ENCODE measurements at places on chromosomes 16 and 17.

GRCh38 chr17:32792207-32792606, 84.7 kb downstream of the MYO1D start:
- no peak for DNase-seq

DNA sequence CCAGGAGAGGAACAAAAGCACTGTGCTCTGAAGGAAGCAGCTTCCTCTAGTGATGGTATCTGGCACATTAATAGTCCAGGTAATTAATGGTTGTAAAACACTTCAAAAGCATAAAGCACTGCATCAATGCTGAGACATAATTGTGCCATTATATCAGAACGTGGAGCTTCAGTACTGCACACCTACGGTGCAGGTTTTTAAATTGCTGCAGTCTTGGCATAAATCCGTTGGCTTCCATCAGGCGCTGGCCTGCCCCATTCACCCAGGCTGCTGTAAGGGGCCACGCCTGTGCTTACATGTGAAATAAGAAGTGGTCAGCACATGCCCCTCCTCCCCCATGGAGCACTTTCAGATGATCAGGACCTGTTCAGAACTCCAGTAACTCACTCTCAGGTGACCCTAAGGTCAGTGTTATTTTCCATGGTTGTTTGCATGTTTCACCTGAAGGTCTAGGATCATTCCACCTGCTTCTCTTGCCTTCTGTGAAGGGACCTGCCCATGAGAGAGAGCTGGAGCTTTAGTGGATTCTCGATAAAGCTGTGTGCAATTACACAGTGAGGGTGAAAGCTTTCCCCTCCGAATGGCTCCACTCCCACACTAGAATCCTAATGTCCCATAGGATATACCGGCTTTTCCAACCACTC, 345.3 kb downstream of the CA10 start:
- DNase-seq: no peak

DNA sequence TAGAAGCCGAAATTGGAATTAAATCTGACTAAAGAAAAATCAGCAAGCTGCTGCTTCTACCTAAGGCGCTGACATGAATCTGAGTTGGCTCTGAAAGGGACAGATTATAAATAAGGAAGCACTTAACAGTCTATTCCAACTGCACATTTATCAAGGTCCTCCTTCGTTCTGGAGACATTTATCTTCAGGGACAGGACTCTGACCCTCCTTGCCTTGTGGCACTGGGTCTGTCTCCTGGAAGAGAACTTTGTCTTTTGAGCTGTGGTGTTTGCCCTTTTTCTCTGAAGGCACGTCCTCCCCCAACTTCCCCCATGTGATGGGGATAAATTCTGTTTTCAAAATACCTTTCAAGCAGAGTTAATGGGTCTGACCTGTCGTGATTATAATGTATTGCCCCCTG, 47.0 kb upstream of the MARCHF10 start:
- DNase-seq: no peak

- no peak for DNase-seq
These were observed 25.0 kb downstream of the WIPI1 start for GRCh38 chr17:68432086-68432864.

DNA sequence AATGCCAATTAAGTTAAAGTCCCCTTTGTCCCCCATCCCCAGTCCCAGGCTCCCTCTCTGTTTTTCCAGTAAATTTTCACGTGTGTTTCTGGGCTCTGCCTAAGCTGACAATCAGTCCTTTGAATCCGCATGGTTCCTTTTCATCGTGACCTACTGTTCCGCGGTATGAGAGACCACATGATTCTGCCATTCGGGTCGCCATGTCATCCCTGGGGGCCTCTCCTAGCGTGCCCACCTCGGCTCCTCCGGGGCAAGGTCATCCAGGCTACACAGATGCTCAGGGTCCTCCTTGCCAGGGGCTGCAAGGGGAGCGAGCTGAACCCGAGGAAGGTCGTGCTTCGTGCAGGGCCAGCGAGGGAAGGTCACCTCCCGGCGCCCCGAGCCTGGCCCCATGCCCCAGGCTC, 157.6 kb downstream of the RAB11FIP4 start:
- peak; percentile 40 for DNase-seq

- DNase-seq: no peak
These were observed 9.3 kb downstream of the GAS2L2 start for GRCh38 chr17:35743626-35744328.

GRCh38 chr16:88669980-88670379, 7.1 kb upstream of the MVD start:
- DNase-seq: no peak

DNA sequence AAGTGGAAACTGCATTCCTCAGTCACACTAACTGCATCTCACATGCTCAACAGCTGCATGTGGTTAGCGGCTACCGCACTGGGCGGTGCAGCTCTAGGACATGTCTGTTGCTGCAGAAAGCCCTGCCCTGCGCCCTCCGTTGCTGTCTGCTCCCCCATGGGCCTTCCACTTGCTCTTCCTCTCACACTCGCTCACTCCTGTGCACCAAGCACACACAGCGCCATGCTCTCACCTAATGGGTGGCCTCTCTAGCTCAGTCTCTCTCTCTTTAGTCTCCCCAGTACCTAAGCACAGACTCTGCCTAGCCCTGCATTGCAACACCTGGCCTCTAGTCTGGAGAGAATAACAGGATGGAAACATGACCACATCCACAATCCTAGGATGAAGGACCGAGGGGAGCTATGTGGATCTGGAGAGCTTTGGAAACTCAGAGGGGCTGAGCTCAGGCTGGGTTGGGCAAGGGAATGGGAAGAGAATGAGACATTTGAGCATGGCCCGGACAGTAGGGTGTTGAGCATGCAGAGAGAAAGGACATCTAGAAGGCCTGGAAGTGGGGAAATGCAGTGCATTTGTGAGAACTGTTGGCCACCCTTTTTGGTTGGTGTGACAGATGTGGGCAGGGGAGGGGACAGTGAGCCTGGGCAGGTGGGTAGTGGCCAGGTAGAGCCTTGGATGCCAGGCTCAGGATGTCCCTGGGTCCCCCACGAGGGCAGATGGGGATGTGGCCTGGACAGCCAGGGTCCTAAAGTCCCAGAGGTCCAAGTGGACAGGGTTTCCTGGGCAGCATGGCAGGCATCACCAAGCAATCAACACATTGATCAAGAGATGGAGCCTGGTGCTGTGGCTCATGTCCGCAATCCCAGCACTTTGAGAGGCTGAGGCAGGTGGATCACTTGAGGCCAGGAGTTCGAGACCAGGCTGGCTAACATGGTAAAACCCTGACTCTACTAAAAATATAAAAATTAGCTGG, 16.1 kb downstream of the SGCA start:
- DNase-seq: no peak

DNA sequence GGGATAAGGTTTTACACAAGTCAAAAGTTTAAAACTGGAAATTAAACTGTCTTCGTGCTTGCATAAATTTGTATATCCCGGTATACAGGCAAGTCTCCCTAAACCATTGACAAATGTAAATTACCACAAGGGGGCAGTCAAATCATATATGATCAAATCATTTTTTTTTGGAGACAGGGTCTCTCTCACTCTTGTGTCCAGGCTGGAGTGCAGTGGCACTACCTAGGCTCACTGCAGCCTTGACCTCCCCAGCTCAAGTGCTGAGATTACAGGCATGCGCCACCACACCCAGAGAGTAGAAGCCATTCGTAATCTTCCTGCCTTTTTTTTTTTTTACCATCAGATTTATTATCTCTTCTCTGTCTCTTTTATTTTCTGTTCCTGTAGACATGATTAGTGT, 18.5 kb downstream of the TOP2A start:
- DNase-seq: peak; percentile 60

DNA sequence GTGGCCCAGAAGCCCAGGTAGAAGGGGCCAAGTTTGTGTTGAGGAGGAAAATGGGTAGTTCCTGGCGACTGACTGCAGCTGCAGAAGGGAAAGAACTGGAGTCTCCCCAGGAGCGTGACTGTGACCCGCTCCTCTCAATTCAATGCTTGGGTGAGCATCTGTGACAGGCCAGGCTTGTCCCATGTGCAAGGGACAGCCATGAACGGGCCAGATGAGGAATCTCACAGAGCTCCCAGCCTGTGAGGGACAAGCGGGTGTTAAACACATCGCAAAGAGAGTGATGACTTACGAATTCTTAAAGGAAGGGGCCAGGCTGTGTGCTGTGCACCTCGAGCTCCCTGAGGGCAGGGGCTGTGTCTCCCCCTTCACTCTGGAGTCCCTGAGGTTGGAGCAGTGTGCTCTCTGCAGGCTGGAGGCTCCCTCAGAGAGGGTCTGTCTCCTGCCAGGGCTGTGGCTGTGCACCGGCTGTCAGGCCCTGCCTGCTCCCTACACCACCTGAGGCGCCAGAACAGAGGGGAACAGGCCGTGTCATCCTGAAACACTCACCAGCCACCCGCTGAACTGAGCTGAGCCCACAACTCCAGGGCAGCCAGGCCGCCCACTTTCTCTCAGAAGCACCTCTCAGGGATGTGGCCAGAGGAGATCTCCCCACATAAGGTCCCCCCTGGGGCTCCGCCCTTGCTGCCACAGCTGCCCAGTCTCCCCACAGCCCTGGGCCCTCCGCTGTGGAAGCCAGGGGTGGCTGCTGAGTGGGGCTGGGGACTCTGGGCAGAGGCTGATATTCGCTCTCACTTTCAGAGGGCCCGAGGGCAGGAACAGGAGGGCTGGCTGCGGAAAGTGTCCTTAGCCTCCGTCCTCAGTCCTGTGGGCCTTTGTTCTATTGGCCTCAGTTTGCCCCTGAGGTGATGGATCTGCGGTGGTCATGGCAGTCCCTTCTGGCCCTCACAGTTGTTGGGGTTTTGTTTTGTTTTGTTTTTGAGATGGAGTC, 25.7 kb upstream of the NXPH3 start:
- no peak for DNase-seq

- no peak for DNase-seq
These were observed 22.5 kb downstream of the HSBP1 start for GRCh38 chr16:83830091-83830768.

GRCh38 chr17:5096731-5097100, 15.0 kb downstream of the ZNF232 start:
- DNase-seq: no peak

DNA sequence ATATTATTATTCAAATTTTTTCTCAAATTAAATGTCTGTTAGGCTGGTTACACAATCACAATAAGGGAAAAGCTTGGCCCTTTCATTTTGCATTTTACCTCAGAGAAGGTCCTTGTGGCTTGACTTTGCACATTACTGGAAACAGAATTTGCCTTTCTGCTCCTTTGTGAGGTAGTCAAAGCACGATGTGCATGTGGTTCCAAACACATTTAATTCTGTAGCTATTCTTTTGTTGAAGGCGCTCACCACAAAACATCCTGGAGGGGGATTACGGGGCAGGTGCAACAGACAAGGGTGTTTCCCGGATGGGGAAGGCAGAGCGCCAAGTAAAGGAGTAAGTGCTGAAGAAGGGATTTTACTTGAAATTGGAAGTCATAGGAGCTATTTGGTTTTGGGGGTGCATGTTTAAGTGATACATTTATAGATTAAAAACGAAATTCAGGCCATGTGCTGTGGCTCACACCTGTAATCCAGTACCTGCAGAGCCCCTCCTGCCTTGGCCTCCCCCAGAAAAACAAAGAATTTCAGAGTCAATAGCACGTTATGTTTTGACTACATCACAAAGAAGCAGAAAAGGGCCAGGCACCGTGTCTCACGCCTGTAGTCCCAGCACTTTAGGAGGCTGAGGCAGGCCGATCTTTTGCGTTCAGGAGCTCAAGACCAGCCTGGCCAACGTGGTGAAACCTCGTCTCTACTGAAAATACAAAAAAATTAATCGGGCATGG, 31.2 kb upstream of the TENT4B start:
- DNase-seq: no peak

GRCh38 chr16:21565861-21566669, 33.3 kb upstream of the METTL9 start:
- DNase-seq: no peak

DNA sequence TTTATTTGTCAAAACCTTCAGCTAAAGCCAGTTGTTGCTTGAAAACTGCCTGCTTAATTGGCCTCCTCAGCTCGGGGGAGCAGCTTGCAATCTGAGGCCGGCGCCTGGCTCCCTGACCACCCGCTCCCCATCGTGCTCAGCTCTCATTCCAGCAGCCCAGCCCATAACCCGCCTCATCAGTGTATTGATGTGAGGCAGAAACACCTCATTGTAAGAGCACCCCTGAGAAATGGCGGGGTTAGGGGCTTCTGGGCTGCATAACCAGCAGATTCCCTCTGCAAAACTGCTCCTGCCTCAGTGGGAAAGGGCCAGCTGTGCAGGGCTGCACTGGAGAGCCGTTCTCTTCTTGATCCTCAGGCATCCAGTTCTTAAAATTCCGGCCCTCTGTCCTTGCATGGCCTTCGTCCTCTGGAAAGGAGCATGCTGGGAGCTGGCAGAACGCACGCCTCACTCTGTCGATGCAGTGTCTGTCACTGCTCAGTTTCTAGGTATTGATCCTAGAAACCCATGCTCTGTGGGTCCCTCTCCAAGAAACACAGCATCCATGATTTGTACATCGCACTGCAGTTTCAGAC, 113.8 kb upstream of the CHMP6 start:
- no peak for DNase-seq

- DNase-seq: no peak
These were observed at the start of gene RHBDL1 for GRCh38 chr16:674968-675883. TSS of gene RHBDL1 (plus strand) at chr16:675671. CDS start at chr16:675791, 120 bp downstream.

DNA sequence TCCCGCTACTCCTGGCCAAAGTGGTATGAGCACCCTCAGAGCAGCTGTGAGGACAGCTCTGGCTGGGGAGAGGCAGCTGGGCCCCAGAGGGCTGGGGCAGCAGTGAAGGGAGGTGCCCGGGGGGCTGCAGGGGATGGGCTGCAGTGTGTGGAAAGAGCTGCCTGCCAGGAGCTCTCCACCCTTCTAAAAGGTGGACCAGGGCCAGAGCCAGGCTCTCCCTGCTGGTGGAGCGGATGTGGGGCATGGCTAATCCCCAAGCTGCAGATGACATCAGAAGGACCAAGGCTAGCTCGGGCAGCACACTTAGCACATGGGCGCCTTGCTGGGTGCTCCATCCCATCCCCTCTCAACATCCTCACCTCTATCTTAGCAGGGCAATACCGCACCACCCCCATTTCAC, 103.1 kb downstream of the SDK2 start:
- no peak for DNase-seq

GRCh38 chr17:65081439-65081838, 24.9 kb upstream of the GNA13 start:
- DNase-seq: no peak

DNA sequence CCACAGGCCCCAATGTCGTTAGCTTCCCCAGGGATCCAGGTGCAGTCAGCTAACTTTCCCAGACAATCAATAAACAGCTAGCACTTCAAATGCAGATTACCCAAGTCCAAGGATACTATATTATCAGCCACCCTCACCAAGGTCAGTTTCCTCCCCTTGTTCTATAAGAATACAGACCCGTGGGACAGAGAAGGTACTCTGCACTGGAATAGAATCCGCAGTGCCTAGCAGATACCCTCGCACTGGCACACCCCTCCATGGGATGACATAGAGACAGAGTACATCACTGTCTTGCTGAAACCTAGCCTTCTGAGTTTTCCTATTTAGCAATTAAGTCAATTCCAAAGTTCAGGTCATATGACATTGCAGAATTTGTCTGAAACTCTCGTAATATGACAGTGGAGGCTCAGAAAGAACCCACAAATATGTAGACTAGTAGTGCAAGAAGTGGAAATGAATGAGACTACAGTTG, 40.0 kb upstream of the ABCA10 start:
- DNase-seq: no peak

- DNase-seq: no peak
These were observed 5.6 kb downstream of the AKAP1 start for GRCh38 chr17:57090560-57091185.

GRCh38 chr17:37791447-37792399, 46.9 kb upstream of the HNF1B start:
- DNase-seq: no peak

- no peak for DNase-seq
These were observed 11.8 kb downstream of the RFFL start for GRCh38 chr17:35051579-35052240.

GRCh38 chr17:64323774-64324173, 60.7 kb upstream of the TEX2 start:
- no peak for DNase-seq
